Epithelial cell of alveolus of lung (primary cell): ENCODE measurements at places on chromosomes 5 and 9. TPM values are rescaled to one million over a fixed set of nuclear protein-coding genes. Genes with fewer than 3 reads are reported as not detected.

Gene NRARP
- 0.78 and 1.8 TPM in 2 replicates for total RNA-seq

Gene LHX3
- total RNA-seq = not detected in 2 replicates

Gene SH3TC2
- total RNA-seq = 0.48 and 0.52 TPM in 2 replicates

Gene C5orf58
- total RNA-seq = 1.4 TPM in 1 of 2 replicates, not detected in the other

Gene TSLP
- 0.80 and 5.8 TPM in 2 replicates for total RNA-seq

Gene PTPRD
- total RNA-seq = 4.8 and 65.2 TPM in 2 replicates

Gene POLR3G
- total RNA-seq = 0.72 and 5.3 TPM in 2 replicates

Gene SLC4A9
- not detected in 2 replicates for total RNA-seq

Gene DROSHA
- total RNA-seq = 37.6 and 37.8 TPM in 2 replicates
